Chondrocyte (in vitro differentiated cells): ENCODE measurements at places on chromosomes 4 and X.

DNA sequence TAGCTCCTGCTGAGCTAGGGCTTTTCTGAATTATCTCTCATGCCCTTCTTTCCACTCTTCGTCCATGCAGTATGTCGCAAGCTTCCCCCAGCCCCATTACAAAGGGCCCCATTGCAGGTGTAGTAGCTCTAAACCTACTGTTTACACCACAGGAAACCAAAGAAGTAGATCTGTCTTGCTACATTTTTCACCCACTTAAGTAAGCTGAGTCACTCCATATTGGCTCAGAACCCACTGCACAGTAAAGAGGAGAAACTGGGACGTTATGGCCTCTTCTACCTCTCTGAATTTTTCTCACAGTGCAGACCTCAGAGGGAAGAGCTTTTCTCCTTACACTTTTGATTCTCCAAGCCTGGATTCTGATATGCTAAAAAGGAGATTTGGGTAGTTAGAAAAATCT, 200.2 kb downstream of the SMARCA1 start:
- DNase-seq: no peak
- H3K27ac ChIP-seq: no peak overlapping the region
- no peaks in the 10 kb centered on the region for H3K27me3 ChIP-seq
- H3K4me3 ChIP-seq: no peak overlapping the region
- H3K4me1 ChIP-seq: no peaks in the 10 kb centered on the region

DNA sequence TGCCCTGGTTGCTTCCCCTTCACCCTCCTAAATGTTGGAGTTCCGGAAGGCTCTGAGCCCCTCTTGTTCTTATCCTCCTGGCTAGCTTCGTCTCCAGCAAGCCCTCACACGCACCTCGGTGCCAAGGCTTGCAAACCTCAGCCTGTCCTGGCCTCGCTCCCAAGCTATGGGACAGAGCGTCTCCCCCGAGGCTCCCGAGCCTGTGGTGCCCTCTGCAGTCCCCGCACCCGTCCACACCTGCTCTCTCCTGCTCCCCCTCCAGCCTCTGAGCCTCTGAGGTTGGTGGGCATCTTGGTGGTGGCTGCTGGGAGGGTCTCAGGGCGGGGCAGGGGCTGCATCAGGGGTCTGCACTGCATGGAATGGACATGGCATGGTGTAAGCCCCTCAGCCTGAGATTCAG, 63.2 kb downstream of the TRMT44 start:
- H3K4me3 ChIP-seq: no peak overlapping the region
- peaks cover 5% of the 10 kb centered on the region for H3K27me3 ChIP-seq
- no peaks in the 10 kb centered on the region for H3K36me3 ChIP-seq
- H3K27ac ChIP-seq: no peak overlapping the region

GRCh38 chr4:121198251-121198650, 34.1 kb upstream of the TNIP3 start:
- no peak for DNase-seq
- no peak overlapping the region for H3K4me3 ChIP-seq
- no peaks in the 10 kb centered on the region for H3K4me1 ChIP-seq
- no peak overlapping the region for H3K27ac ChIP-seq
- no peaks in the 10 kb centered on the region for H3K36me3 ChIP-seq

DNA sequence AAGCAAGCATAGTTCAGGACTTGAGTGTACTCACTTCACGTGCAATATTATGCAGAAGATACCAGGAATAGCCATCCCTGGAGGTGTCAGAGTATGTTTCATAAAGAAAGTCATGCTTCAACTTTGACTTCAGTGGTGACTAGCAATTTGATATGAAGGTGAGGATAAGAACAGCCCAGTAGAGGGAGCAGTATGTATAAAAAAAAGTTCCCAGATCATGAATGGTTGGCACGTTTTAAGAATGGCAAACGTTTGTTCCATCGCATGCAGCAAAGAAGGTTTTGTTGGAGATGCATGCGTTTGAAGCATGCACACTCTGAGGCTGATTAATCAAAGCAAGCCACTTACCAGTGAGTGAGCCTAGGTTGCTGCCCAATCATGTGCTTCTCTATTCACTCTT, 33.5 kb upstream of the SLITRK4 start:
- H3K27ac ChIP-seq: no peak overlapping the region
- H3K36me3 ChIP-seq: no peaks in the 10 kb centered on the region
- H3K4me3 ChIP-seq: no peak overlapping the region
- peaks cover 4% of the 10 kb centered on the region for H3K27me3 ChIP-seq
- no peaks in the 10 kb centered on the region for H3K4me1 ChIP-seq

GRCh38 chr4:68883870-68884269, 67.7 kb downstream of the UGT2A3 start:
- no peak for DNase-seq
- no peak overlapping the region for H3K27ac ChIP-seq
- no peaks in the 10 kb centered on the region for H3K36me3 ChIP-seq
- peaks cover 4% of the 10 kb centered on the region for H3K27me3 ChIP-seq
- H3K4me3 ChIP-seq: no peak overlapping the region

DNA sequence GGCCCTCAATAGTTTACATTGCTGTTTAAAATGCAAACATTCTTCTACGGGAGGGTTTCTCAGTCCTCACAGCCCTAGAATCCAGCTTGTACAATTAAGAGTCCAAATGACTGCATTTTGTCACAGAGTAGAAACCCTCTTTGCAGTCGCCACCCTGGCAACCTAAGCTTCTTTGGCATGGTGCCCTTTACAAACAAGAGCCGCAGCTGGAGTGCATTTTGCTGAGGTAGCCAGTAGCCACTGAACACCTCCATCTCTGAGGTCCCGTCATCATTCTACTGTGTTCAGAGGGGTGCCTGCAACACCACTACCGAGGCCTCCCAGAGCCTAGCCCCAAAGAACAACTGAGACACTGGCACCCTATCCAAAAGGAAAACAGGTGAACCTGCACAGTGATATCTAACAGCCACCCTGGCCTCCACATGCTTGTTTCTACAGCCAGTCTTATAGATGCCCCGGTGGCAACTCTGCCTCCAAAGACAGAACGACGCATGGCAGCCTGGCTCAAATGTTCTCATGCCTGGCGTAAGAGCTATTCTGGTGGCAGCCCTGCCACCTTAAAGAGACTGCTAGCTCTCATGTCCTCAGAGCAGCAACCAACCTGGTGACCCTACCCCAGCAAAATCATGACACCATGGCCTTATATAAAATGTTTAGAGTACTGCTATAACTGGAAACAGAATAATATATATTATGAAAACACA, 801.9 kb downstream of the TECRL start:
- no peak overlapping the region for H3K27ac ChIP-seq
- no peaks in the 10 kb centered on the region for H3K36me3 ChIP-seq
- DNase-seq: peak; percentile 21
- no peaks in the 10 kb centered on the region for H3K4me1 ChIP-seq

- H3K4me3 ChIP-seq: no peak overlapping the region
- no peaks in the 10 kb centered on the region for H3K27me3 ChIP-seq
- H3K36me3 ChIP-seq: no peaks in the 10 kb centered on the region
- H3K4me1 ChIP-seq: no peaks in the 10 kb centered on the region
- H3K27ac ChIP-seq: no peak overlapping the region
These were observed 211.0 kb downstream of the KCTD8 start for GRCh38 chr4:44237643-44238042.

GRCh38 chr4:155032521-155033229, 175.8 kb upstream of the NPY2R start:
- no peaks in the 10 kb centered on the region for H3K4me1 ChIP-seq
- DNase-seq: no peak
- peaks cover 8% of the 10 kb centered on the region for H3K27me3 ChIP-seq
- no peaks in the 10 kb centered on the region for H3K36me3 ChIP-seq

DNA sequence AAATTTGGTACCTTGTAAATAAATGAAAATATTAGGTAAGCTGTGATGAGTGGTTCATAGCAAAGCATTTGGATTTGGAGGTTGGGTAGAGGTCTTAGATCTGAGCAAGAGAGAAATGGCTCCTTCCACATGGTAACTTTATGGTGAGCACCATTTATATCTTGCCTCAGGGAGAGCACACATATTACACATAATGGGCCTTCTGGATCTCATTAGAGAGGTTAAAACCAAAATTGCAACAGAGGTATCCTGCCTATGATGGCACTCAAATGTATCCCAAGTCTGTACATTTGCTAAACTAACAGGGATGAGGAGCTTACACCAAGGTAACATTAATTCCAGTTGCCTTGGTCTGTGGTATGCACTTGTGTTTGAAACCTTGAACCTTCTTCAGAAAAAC, 87.1 kb upstream of the PUDP start:
- no peak overlapping the region for H3K27ac ChIP-seq
- no peak overlapping the region for H3K4me3 ChIP-seq
- no peaks in the 10 kb centered on the region for H3K27me3 ChIP-seq
- H3K4me1 ChIP-seq: peaks cover 6% of the 10 kb centered on the region
- DNase-seq: no peak
- H3K36me3 ChIP-seq: no peaks in the 10 kb centered on the region

DNA sequence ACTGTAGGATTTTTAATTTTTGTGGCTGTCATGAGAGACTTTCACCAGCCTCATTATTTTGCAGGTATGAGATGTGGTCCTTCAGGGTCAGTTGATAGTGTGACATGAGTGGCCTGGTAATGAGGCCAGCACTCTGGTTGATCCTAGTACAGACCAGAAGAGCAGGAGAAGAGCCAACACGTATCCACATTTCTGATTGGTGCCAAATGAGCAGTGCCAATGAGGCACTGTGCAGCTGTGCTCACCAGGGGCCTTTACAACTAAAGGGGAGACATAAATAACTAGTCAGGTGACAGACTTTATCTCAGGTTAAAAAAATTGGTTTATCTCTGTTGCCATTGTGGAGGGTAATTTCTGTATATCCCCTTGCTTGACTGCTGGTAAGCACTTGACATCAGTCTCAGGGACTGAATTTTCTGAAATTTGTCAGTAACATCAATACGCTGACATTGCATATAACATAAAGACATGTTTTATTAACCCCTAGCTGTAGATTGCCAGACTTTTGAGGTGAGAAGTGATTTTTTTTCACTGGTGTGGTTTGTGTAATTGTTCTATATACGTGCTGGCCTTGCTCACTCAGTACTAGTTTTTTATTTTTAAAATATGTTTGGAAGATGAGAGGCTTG, 101.2 kb downstream of the AFF1 start:
- no peak for DNase-seq
- H3K36me3 ChIP-seq: no peaks in the 10 kb centered on the region
- no peak overlapping the region for H3K4me3 ChIP-seq
- no peaks in the 10 kb centered on the region for H3K27me3 ChIP-seq
- no peak overlapping the region for H3K27ac ChIP-seq
- peaks cover 30% of the 10 kb centered on the region for H3K4me1 ChIP-seq

DNA sequence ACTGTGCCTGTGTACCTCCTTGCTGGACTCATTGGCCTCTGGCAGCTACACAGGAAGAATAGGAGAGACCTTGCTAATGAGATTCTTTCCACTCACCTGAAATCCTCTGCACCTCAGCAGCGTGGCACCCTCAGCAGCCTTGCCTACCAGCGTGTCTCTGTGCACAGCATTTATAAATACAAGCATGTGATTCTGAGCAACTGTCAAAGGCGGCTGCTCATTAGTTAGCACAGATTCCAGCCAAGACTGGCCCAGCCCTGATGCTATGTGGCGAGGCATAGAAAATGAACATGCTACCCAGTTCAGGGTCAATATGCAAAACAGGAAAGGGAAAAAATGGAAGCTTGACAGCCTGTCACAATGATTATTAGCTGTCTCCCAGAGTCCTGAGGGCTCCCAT, 298.0 kb downstream of the C4orf33 start:
- H3K4me1 ChIP-seq: no peaks in the 10 kb centered on the region
- H3K36me3 ChIP-seq: peaks cover under 1% of the 10 kb centered on the region
- no peak overlapping the region for H3K4me3 ChIP-seq
- H3K27ac ChIP-seq: no peak overlapping the region

GRCh38 chr4:109930464-109930863, 17.8 kb downstream of the EGF start:
- no peaks in the 10 kb centered on the region for H3K4me1 ChIP-seq
- no peak overlapping the region for H3K4me3 ChIP-seq
- no peak overlapping the region for H3K27ac ChIP-seq
- H3K27me3 ChIP-seq: no peaks in the 10 kb centered on the region

- no peak overlapping the region for H3K27ac ChIP-seq
- H3K27me3 ChIP-seq: no peaks in the 10 kb centered on the region
- no peak for DNase-seq
- H3K4me1 ChIP-seq: no peaks in the 10 kb centered on the region
These were observed 247.4 kb downstream of the FMR1NB start for GRCh38 chrX:148228521-148228920.

- no peaks in the 10 kb centered on the region for H3K27me3 ChIP-seq
- no peaks in the 10 kb centered on the region for H3K36me3 ChIP-seq
- H3K4me1 ChIP-seq: no peaks in the 10 kb centered on the region
- no peak overlapping the region for H3K4me3 ChIP-seq
- no peak overlapping the region for H3K27ac ChIP-seq
- no peak for DNase-seq
These were observed 56.6 kb upstream of the TEX13A start for GRCh38 chrX:105277132-105277531.

DNA sequence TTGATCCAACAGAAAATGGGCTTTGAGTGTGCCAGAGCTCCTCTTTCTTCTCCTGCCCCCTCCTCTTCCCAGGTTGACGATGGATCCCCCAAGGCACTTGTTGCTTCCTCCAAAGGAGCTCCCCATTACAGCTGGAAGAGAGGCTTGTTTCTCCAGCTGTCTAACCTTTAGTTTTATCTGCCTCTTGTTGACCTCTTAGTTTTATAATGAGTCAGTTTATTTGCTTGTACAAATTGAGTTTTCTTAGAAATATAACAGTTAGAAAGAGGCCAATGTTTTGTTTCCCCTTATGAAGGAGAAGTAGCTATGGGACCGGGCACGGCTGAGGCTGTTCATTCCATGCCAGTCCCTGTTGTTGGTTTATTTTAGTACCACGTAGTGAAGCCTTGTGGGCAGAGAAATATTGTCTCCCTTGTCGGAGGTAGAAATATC, 158.2 kb downstream of the SPRY1 start:
- peak overlapping the region; percentile 29 for H3K4me3 ChIP-seq
- no peak for DNase-seq
- H3K27me3 ChIP-seq: peaks cover 2% of the 10 kb centered on the region

- peaks cover 37% of the 10 kb centered on the region for H3K36me3 ChIP-seq
- H3K27ac ChIP-seq: peak overlapping the region; percentile 85
- no peak for DNase-seq
- peaks cover 97% of the 10 kb centered on the region for H3K4me1 ChIP-seq
- no peaks in the 10 kb centered on the region for H3K27me3 ChIP-seq
These were observed 7.5 kb downstream of the WDR1 start for GRCh38 chr4:10108818-10109783.

GRCh38 chrX:97898798-97899197, 1015.1 kb downstream of the RPA4 start:
- DNase-seq: no peak
- H3K4me1 ChIP-seq: peaks cover 6% of the 10 kb centered on the region
- H3K27me3 ChIP-seq: no peaks in the 10 kb centered on the region
- no peak overlapping the region for H3K4me3 ChIP-seq
- no peaks in the 10 kb centered on the region for H3K36me3 ChIP-seq
